Chondrocyte (in vitro differentiated cells): ENCODE measurements at places on chromosomes 11 and 22.

- no peak overlapping the region for H3K4me3 ChIP-seq
- DNase-seq = no peak
- peaks cover 14% of the 10 kb centered on the region for H3K4me1 ChIP-seq
- peaks cover 6% of the 10 kb centered on the region for H3K27me3 ChIP-seq
Observed at GRCh38 chr11:35393098-35393497, 26.3 kb downstream of the SLC1A2 start.

DNA sequence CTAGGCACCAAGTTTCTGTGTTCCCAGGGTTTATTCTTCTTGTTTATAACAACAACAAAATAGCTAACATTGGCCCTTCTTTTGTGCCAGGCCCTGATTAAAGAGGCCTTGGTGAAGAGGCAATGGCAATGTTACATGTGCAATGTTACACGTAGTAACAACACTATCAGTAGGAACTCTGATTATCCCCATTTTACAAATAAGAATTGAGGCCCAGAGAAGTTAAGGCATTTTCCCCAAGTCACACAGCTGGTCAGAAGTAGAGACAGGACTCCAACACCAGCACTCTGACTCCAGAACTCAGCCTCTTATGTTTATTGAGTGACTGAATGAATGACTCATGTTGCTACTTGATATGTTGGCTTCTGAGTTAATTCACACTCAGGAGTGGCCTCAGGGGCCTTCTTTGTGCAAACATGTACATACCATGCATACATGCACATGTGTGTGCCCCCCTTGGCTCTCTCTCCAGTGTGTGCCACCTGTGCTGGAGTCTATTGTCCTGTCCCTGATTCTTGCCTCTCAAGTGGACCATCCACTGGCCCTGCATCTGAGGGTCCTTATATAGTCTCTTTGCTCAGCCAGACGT, 98.4 kb downstream of the TP53I11 start:
- H3K27me3 ChIP-seq = peaks cover 16% of the 10 kb centered on the region
- H3K36me3 ChIP-seq = no peaks in the 10 kb centered on the region
- peaks cover 5% of the 10 kb centered on the region for H3K4me1 ChIP-seq
- no peak for DNase-seq

DNA sequence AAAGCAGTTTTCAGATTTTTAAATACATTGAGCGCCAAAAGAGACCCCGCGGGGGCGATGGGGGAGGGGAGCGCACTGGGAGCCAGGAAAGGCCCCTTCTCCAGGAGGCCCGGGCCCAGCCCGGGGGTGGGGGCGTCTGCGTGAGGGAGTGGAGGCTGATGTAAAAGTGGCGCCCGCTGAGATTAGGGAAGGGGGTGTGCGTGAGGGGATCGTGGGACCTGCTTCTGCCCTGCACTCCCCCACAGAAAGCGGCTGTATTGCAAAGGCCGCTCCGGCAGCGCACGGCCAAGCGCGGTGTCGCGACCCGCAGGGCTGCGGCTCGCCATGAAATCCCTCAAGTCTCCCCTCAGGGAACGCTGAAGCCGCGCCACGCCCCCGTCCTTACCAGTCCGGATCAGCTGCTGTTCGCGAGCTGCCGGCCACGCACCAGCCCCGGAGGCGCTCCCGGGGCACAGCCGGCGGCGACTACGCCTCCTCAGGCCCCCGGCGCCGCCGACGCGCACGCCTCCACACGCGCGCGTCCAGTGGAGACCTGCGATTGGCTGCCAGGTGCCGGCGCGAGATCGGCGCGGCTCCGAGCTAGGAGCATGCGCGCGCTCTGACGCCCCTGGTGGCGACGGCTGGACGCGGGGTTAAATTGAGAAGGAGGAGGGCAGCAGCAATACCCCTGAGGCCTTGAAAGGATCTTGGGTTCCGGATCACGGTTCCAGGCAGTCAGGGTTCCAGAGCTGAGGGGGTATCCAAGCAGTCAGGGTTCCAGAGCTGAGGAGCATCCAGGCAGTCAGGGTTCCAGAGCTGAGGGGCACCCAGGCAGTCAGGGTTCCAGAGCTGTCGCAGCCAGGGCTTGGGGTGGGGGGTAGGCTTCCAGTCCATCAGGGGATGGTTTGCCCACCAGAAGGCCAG, at the start of gene ZNF280B:
Gene ZNF280B, minus strand, starts transcription at position 469 of the 903 bp plus-strand sequence. CDS start 19,344 bp downstream, outside the sequence.
- no peak for DNase-seq
- peaks cover 17% of the 10 kb centered on the region for H3K27me3 ChIP-seq
- peaks cover 15% of the 10 kb centered on the region for H3K36me3 ChIP-seq
- H3K4me1 ChIP-seq = peaks cover 15% of the 10 kb centered on the region
- peak within 1 kb of the TSS; percentile 37 for H3K27ac ChIP-seq

DNA sequence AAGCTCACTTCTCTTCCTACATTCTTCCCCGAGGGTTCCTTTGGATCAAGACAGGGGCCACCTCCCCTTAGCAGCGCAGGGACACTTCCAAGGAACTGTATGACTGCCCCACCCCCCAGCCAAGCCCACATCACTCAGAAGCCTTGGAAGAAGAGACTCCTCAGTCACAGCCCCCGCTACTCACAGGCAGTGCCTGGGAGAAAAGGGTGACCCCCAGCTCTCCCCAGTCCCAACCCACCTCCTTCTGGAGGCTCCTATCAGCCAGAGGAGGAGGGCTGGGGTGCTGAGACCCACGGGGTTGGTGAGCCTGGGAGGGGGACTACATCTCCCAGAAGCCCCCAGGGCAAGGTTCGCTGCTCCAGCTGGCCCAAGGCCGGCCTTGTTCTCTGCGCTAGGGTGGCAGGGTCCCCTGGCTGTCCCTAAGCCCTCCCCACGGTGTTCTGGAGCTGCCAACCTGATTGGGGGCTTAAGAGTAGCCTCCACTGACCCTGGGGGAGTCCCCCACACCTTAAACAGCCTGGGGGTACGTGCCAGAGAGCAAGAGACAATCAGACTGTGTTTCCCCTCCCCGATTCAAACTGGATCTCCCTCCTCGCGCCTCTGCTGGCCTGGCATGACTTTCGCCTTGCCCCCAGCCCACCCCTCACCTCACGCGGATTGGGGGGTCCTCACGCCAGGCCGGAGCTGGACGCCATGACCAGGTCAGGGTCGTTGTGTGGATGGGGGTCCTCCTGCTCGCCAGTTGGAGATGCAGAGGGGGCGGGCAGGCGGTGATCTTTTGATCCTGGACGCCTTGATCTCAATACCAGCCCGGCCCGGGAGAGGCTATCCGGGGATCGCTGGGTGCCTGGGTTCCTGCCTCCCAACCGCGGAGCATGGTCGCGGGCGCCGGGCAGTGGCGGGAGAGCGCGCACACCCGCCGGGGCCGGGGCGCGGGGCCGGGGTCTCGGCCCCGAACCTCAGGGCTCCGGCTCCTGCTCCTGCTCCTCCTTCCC, 838 bp downstream of the BCL9L start:
- DNase-seq = no peak
- no peaks in the 10 kb centered on the region for H3K27me3 ChIP-seq
- H3K27ac ChIP-seq = peak overlapping the region; percentile 97
- H3K36me3 ChIP-seq = peaks cover 3% of the 10 kb centered on the region

DNA sequence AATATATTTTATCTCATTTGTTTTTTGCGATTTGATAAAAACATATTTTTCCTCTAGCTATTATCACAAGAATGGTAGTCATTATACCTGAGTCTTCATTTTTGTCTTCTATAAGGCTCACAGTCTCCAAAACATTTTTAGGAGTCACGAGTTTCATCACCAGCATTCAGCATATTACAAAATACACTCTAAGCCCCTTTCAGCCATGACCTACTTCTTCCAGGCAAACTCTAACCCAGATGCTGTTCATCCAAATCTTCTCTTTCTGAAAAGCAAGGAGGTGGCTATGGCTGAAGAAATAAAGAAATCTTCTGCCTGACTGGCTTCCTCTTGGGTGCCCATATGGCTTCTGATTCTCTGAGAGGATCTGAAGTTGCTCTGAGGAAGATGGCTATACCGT, 35.7 kb upstream of the USP47 start:
- no peak overlapping the region for H3K27ac ChIP-seq
- no peak overlapping the region for H3K4me3 ChIP-seq
- no peaks in the 10 kb centered on the region for H3K36me3 ChIP-seq
- H3K4me1 ChIP-seq = peaks cover 24% of the 10 kb centered on the region
- no peak for DNase-seq

DNA sequence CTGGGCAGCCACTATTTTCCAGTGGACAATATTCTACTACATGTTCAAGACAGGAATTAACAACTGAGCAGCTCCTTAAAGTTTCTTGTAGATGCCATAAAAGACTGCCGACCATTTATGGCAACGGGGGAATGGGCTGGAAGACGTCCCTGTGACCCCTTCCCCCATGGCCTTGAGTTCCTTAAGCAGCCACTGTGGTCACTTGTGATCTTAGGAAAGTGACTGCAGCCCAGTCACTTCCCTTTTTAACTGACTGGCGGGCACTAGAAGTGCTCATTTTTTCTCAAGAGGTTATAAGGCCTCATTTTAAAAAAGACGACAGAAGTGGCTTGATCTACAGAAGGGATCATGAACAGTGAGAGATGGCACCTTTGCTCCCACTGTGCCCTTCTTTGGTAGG, 153.2 kb upstream of the NARS2 start:
- no peak overlapping the region for H3K27ac ChIP-seq
- no peaks in the 10 kb centered on the region for H3K27me3 ChIP-seq
- H3K4me1 ChIP-seq = no peaks in the 10 kb centered on the region
